ENCODE measurements at places on chromosomes 2 and 18.

- no peak for DNase-seq
These were observed 678.0 kb downstream of the ZEB2 start for GRCh38 chr2:143841935-143842334.

- DNase-seq, result no peak
These were observed 2.8 kb upstream of the CTDSP1 start for GRCh38 chr2:218396688-218397462.

DNA sequence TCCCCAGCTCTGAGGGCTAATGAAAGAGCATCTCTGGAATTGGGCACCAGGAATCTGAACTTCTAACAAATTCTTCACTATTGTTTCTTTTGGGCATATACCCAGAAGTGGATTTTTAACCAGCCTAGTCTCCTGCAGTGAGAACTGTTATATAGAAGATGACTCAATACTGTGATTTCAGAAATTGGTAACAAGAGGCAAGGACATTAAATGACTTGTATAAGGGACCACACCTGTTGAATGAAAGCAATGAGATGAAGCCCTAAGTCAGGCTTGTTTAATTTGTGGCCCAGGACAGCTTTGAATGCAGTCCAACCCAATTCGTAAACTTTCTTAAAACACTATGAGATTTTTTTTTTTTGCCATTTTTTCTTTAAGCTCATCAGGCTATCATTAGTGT, 57.9 kb downstream of the EPC2 start:
- no peak for DNase-seq

- DNase-seq, result no peak
These were observed 1.0 kb downstream of the IRS1 start for GRCh38 chr2:226798422-226799210.

- DNase-seq, result no peak
These were observed 86.1 kb upstream of the ZCCHC2 start for GRCh38 chr18:62436636-62437234.

- DNase-seq, result no peak
These were observed 60.5 kb downstream of the BAZ2B start for GRCh38 chr2:159555651-159556392.

GRCh38 chr2:33104726-33105125, 158.0 kb downstream of the LTBP1 start:
- no peak for DNase-seq

DNA sequence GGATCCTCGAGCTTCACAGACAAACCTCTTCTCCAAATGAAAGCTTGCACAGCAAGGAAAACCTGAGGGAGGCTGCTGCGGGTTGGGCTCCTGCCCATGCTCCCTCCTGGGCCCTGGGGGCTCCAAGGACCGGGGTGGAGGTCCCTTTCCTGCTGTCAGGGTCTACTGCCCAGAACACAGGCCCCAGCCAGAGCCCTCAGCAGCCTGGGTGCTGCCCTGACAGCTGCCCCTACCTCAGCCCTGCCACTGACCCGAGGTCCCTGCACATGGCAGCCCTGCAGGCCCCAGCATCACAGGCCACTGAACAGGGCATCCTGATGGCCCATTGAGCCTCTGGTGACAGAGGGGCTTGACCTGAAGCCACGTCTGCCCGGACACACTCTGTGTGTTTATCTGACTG, 41.0 kb downstream of the CROCC2 start:
- DNase-seq, result no peak

GRCh38 chr18:64275593-64276300, 126.9 kb upstream of the LINC00305 start:
- DNase-seq, result no peak

GRCh38 chr2:205822579-205822978, 140.3 kb downstream of the NRP2 start:
- no peak for DNase-seq

GRCh38 chr2:219803294-219803693, 175.9 kb downstream of the SLC4A3 start:
- no peak for DNase-seq

- no peak for DNase-seq
These were observed 122.0 kb downstream of the TWIST2 start for GRCh38 chr2:238969857-238970256.

DNA sequence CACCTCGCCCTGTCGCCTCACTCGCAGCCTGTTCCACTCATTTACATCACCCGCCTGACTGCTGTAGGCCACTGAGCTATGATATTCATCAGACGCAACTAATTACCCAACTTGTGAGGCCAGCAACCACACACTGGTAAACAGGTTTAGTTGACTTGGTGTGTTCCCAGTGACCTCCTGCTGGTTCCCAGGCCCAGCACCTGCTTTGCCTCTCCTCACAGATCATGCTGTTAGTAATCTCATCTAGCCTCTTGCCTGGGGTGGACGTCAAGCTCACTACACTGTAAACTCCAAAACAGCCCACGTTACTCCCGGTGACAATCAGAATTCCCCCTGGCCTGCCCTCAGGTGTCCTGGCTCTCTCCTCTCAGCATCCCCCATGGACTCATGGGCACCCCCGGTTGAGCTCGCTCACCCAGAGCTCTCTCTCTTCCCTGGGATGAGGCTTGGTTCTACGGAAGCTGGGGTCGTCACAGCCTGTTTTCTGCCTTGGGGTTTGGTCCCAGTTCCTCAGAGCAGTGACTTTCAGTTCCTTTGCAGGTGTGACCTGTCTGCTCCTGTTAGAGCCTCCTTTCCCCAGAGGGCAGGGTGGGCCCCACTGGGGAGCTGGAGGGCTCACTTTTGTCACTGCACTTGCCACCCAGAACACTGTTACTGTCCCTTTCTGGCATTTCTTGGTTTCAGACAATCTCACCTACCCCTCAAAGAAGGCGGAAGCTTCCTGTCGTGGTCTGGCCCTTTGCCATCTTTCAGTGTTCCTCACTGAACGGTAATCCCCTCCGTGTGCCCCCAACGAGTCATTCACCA, 40.3 kb downstream of the INPP5D start:
- DNase-seq, result no peak

All from NCI-H1436 treated with DMSO at 0.1 percent for 48 hours (cell line).